ENCODE measurements at places on chromosomes 3 and 15.
A peak's percentile ranks its signal among the peaks of the same experiment; 100 is the strongest.

- peak; percentile 65 for DNase-seq
Measured at GRCh38 chr15:57152666-57153539, 223.4 kb upstream of the CGNL1 start.

- no peak for DNase-seq
Measured at GRCh38 chr15:52428297-52428696, 100.4 kb downstream of the MYO5A start.

DNA sequence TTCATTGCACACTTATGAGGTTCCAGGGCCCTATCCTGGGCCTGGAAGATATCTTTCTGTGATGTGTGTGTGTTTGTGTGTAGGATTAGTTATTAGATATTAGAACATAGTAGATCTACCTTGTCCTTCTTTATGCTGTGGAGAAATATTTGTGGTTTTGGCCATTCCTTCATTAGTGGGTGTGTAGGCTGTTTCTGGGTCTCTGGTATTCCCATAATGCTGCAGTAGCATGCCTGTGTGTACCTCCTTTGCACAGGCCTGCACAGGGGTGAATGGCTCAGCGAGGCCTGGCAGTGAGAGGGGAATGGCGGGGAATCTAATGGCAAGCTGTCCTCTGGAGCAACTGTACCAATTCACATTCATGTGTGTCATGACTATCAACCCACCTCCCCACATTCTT lies 125.8 kb upstream of the MRPS22 start:
- DNase-seq, result no peak

DNA sequence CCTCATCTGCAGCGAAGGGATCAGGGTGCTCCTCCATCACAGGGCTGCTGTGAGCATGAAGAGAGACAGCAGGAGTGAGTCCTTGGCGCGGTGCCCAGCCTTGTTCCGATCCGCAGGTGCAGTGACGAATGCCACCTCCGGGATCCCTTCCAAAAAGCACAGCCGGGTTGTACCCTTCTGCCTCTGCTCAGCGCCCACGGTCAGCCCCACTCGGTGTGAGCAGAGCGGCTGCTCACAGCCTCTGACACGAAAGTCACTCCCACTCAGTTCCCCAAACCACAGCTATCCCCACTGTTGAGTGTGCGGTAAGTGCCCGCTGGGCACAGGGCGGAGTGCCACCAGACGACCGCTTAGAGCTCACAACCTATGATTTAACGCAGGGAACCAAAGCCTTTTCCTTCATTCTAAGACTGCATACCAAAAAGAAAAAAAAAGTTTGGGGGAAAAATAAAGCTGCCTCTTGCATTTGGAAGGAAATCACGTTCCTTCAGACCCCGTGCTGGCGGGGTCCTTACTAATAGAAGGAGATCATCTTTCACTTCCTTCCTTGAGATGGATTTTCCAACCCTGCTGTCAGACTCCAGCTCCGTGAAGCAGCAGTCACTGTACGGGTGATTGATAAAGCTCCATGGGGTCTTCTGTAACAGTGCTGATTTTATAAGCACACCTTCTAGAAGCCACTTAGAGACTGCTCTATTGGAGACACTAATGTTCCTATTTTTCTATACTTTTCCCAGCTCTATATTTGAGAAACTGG lies 34.7 kb upstream of the TUBGCP5 start:
- DNase-seq, result peak; percentile 2

DNA sequence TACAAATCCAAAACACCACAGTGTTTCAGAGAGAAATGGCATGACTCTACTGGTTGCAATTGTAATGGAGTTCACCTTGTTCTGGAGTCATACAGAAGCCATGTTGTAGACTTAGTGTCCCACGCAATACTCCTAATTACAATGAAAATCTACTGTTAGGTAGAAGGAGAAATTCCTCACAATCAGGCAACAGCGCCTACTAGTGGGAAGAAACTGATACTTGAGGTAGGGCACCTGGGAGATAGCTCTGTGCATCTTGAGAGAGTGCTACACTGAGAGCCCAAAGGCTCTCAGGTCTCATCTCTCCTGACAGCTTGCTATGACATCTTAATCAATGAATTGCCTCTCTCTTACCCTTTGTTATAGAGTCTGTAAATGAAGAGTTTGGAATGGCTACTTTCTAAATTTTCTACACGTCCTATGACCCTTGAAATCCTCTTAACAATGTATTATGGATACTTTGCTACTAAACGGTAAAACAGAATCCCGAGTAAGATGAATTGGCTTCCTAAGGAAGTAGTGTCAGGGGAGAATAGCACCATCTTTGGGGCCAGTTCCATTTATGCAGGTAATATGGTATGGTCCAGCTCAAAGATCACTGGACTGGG lies 422.7 kb upstream of the TPRG1 start:
- DNase-seq, result peak; percentile 56

GRCh38 chr3:188900421-188900951 lies 271.3 kb upstream of the TPRG1 start:
- no peak for DNase-seq

DNA sequence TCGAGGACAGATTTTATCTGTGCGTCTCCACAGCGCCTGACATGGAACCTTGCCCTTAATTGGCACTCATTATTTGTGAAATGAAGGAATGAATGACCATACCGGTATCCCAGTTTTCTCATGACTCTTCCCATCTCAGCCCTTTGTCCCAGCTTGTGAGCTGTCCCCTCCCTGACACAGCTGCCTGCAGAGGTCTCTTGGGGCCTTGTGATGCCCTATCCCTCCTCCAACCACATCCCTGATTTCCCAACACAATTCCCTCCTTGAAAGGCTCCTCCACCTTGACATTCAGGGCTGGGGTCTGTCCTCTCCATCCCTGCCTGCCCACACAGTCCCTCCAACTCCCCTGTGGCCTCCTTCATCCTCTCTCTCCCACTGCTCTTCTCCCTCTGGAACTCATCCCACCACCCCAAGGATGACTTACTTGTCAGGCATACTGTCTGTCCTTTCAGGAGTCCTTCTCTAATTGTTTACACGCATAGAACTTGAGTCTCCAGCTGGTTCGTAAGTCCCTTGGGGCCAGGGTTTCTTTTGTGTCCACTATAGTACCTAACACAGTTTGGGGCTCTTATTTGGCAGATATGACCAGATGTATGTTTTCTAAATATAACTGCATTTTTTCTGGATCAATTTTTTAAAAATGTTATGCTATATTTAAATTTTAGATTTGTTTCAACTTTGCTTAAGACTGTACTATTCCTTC lies 35.6 kb upstream of the FILIP1L start:
- no peak for DNase-seq

GRCh38 chr3:163768048-163768447 lies 1310.2 kb downstream of the SI start:
- DNase-seq, result no peak

DNA sequence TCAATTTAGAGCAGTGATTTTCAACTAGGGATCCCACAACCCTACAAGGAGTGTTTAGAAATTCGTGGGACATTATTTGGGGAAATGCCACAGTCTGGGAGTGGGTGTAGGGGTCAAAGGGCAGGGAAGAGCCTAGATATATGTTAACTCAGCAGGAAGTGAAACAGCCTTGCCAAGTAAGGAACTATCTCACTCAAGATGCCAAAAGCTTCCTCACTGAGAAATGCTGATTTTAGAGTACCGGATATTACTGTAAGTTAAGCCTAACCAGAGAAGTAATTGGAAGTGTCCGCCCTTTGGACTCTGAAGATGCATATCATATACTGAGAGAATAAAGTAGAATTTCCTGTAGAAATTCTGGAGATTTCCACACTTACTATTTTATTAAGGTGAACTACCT lies 158.6 kb downstream of the BBX start:
- DNase-seq, result no peak

DNA sequence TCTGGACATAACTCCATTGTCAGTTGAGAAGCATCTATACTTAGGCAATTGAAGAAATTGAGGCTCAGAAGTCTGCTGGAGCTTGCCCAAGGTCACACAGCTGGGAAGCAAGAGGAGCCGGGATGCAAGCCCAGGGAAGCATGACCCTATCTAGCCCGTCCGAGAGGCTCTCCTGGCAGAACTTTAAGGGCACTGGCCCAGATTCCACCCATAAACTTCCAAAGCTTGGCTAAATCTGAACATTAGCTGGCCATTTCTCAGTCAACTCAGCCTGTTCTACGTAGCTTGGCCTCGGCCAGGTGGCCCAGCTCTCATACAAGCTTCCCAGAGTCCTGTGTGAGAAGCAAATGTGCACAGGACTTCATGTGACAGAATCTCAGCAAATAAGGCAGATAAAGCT lies 75.8 kb downstream of the LRIG1 start:
- DNase-seq, result no peak

GRCh38 chr15:93417156-93417555 lies 328.1 kb upstream of the RGMA start:
- no peak for DNase-seq

GRCh38 chr15:89043031-89044002 lies 44.9 kb upstream of the ABHD2 start:
- DNase-seq, result no peak

DNA sequence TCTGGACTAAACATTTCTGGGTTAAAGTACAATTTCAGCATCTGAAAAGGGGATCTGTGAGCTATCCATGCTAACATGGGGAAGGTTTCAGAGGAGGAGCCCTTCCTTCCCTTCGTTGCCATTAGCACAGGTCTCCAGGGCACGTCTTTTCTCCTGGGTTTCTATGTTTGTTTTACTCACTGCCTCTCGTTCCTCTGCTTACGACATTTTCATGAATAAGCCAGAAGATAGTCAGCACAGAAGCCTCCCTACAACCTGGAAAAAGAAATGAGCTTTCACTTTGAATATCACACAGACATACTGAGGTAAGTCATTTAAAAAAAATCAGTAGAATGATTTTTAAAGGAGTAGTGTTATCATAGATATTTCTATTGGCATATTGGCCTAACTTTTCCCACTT lies 117.2 kb upstream of the KCNMB2 start:
- DNase-seq, result no peak

GRCh38 chr15:92161039-92161670 lies 232.5 kb upstream of the ST8SIA2 start:
- DNase-seq, result no peak

DNA sequence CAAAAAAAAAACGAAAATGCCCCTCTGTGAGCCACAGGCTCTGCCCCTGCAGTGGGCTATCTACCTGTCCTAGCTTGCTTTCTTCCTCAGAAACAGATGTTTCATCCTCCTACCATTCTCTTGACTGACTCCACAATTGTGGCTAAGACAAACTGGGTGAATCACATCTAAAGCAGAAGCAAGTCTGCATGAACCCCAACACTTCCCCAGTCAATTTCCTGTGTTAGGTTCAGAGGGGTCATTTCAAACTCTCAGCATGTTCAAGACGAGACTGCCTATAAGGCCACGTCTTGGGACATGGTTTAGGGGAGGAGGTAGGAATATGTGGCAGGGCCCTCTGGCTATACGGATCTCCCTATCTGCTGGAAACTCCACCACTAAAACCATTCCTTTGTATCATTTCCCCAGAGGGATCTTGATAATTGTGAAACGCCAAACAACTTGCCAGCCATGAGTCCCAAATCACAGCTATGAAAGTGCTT lies 28.6 kb upstream of the ANKDD1A start:
- no peak for DNase-seq

DNA sequence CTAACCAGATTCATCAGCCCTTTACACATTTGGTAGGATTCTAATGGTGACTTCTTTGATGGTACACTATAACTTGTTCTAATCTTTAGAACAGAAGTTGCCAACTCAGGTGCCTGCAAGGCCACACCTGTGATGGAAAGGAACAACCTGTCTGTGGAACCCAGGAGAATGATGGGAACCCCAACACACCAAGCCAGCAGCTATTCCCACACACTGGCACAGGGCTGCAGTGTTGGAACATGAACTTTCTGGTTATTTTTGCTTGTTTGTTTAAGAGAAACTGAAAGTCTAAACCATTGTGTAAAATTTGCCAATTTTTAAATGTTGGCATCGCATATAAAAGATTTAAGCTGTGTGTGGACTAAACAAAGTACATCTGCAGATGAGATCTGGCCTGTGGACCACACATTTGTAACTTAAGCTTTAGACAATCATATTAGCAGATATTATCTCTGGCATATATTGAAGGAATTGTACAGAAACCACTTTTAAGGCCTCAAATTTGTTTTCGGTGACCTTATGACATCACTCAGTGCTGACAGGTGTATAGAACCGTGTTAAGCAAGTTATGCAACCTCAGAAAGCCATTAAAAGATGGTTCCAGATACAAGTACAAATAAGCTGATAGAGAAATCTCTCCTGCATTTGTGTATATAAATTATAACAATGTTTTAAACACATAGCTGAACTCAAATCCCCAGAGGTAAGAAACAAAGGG lies 242.9 kb downstream of the SLC9A9 start:
- no peak for DNase-seq

DNA sequence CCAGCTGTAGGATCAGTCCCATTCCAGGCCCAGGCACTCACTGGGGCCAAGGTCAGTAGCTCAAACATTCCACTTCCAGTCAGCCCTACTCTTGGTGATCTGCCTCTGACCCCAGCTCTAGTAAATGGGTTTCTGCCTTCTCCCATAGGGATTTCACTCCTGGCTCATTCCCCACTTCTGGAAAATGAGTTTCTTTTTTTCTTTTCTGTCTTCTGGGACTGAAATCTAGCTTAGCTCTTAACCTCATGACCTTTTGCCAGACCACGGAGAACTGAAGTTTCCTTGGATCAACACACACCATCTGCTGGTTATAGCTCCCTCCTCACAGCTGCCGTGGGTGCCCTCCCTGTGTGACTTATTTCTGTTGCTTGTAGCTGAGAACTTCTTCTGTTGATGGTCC lies 21.3 kb downstream of the MME start:
- DNase-seq, result no peak

GRCh38 chr15:90053685-90054466 lies 48.4 kb downstream of the IDH2 start:
- no peak for DNase-seq

DNA sequence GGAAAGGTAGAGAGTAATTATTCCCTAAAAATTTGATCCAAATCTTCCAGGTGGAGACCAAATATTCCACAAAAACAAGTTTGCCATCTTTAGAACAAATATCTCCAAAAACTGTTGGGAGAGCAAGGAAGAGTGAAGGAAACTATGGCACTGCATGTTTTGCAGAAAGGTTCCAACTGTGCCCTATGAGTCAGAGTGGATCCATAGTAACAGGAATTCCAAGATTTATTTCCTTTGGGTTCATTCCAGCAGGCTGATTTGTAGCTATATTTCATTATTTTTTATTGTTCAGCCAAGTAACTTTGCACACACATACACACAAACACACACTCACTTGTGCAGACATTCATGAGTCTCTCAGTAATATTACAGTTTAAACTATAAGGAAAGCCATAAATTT lies 459.7 kb upstream of the EPHA6 start:
- no peak for DNase-seq

DNA sequence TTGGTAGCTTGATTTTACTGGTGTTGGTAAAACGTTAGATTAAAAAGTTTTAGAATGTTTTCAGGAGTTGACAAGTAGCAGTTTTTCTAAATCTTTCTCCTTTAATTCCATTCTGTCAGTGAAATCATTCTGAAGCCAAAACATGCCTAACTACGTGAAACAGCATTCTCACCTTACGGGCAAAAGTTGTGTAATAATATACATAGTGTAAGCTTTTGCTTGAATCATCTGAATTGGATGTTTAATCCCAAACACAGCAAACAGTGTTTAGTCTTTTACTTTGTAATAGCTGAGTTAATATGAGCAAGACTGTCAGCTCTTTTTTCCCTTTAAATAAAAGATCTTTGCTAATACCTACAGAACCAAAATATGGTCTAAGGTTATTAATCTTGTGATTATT lies 100.6 kb downstream of the CYP19A1 start:
- DNase-seq, result no peak
